ENCODE measurements at places on chromosomes 13 and 19.

- H3K27me3 ChIP-seq: peaks cover 18% of the 10 kb centered on the region
- no peak for DNase-seq
- H3K36me3 ChIP-seq: no peaks in the 10 kb centered on the region
- H3K4me1 ChIP-seq: peaks cover 33% of the 10 kb centered on the region
- H3K4me3 ChIP-seq: no peak overlapping the region
- no peak overlapping the region for H3K27ac ChIP-seq
Measured at GRCh38 chr13:44439452-44440024, 65.9 kb downstream of the SERP2 start.

- H3K36me3 ChIP-seq: no peaks in the 10 kb centered on the region
- H3K27ac ChIP-seq: no peak overlapping the region
- no peak for DNase-seq
- H3K4me3 ChIP-seq: no peak overlapping the region
Measured at GRCh38 chr13:24744247-24744646, 19.7 kb upstream of the RNF17 start.

DNA sequence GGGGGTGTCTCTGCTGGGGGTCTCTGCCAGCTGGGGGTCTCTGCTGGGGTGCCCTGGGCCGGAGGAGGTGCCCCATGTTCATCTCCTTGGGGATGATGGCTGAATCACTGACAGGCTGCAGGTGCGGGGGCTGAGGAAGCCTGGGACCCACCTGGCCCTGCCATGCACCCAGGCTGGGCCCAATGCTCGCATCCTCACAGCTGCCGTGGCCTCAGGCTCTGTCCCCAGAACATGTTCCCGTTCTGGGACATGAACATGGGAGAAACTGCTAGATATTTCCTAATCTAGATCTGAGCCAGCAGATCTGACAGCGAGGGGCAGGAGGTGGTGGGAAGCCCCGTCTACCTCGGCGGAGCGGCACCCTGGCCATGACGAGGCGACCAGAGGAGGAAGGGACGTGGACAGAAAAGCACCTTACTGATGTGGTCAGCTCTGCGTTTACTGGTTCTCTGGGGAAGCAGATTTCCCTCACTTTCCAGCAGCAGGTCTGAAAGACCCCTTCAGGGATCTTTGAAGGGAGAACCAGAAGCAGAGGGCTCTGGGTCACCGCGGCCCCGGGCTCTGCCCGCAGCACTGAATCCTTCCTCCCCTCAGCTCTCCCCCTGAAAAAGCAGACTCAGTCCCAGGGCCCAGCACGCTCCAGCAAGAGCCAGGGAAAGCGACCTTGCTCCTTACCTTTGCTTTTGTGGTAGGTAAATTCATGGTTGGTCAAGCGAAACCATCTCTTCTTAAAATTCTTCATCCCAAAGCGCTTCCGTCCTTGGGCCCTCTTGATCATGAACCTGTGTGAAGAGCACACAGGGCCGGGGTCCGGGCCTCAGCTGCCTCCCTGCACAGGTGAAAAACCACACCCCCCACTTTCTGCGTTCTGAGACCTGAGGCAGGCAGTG lies 26.5 kb upstream of the C13orf46 start:
- H3K4me1 ChIP-seq: no peaks in the 10 kb centered on the region
- peaks cover 79% of the 10 kb centered on the region for H3K36me3 ChIP-seq
- DNase-seq: no peak
- H3K27me3 ChIP-seq: no peaks in the 10 kb centered on the region
- H3K4me3 ChIP-seq: no peak overlapping the region

DNA sequence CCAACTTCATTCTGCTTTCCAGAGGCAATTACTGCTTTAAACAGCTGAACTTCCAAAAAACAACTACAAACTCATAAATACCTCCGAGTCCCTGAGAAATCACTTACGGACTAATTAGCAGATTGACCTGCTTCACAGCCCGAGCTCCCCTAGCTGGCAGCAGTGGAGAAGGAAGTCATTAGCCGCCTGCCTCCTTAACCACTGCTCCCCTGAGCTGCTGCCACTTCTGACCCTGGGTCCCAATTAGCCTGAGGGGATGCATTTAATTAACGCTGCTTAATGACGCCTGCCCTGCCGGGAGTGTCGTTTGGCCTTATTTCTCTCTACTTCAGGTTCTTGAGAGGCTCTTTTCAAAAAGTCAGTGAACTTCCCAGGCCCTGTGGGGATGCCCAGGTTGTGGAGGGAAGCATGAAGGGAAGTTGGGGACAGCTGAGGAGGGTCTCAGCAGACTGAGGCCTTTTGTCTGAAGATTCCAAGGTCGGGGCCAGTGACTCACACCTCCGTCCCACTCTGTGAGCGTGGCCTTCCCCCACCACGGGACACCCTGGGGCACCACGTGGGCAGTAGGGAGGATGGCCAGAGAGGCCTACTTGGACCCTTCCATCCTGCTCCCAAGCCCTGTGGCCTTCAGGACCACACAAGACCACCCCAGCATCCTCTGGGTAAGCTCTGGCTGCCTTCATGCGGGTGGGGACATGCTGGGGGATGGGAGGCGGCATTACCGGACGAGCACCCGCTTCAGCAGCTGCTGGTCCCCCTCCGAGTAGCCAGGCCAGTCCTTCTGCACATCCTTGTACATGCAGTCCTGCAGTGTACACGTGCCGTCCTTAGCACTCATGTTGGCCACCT lies 19.8 kb upstream of the ISYNA1 start:
- H3K36me3 ChIP-seq: peaks cover 35% of the 10 kb centered on the region
- DNase-seq: no peak
- H3K4me3 ChIP-seq: no peak overlapping the region
- no peak overlapping the region for H3K27ac ChIP-seq

DNA sequence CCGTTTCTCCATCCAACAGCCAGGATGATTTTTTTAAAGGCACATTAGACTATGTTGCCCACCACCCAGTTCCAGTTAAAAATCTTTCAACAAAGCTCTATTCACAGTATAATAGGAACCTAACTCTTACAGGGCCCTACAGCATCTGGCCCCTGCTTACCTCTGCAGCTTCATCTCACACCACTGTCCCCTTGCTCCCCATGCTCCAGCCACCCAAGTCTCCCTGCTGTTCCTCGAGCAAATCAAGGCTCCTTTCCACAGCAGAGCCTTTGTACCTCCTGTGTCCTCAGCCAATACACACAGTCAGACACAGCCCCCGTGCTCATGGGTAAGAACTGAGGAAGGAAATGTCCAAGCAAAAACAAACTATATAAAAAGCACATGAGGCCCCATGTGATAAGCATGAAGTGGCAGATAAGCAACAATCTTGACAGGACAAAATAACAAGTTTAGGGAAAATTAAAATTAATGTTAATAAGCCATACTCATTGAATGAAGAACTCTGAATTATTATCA lies 67.5 kb downstream of the TSC22D1 start:
- H3K4me1 ChIP-seq: no peaks in the 10 kb centered on the region
- no peaks in the 10 kb centered on the region for H3K27me3 ChIP-seq
- no peak overlapping the region for H3K4me3 ChIP-seq
- no peaks in the 10 kb centered on the region for H3K36me3 ChIP-seq

DNA sequence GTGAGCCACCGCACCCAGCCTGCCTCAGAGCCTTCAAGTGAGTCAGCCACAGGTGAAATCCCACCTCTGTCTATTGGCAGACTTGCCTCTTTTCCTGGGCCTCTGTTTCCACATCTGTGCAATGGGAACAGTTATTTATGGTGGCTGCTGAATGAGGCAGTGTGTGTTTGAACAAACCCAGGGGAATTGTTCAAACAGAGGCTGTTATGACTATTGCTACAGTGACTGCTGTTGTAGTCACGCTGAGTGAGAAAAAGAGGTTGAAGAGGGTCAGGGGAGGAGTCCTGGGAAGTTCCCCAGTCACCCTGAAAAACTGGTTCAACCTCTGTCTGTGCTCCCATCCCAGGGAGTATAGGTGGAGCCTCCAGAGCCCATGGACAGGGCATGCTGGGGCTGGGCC lies at the start of gene CEACAM19:
Gene CEACAM19, plus strand, starts transcription at position 83 of the 400 bp plus-strand sequence. CDS start 450 bp downstream, outside the sequence.
- H3K27ac ChIP-seq: no peak within 1 kb of the TSS
- no peak for DNase-seq
- H3K4me1 ChIP-seq: no peaks in the 10 kb centered on the region
- H3K36me3 ChIP-seq: no peaks in the 10 kb centered on the region
- no peaks in the 10 kb centered on the region for H3K27me3 ChIP-seq

GRCh38 chr13:100130092-100130491 lies 41.2 kb downstream of the PCCA start:
- H3K4me3 ChIP-seq: no peak overlapping the region
- no peaks in the 10 kb centered on the region for H3K36me3 ChIP-seq
- peaks cover 12% of the 10 kb centered on the region for H3K4me1 ChIP-seq
- no peak for DNase-seq

- H3K36me3 ChIP-seq: no peaks in the 10 kb centered on the region
- no peak for DNase-seq
- H3K4me1 ChIP-seq: no peaks in the 10 kb centered on the region
Measured at GRCh38 chr13:103762523-103762922, 696.3 kb upstream of the SLC10A2 start.

DNA sequence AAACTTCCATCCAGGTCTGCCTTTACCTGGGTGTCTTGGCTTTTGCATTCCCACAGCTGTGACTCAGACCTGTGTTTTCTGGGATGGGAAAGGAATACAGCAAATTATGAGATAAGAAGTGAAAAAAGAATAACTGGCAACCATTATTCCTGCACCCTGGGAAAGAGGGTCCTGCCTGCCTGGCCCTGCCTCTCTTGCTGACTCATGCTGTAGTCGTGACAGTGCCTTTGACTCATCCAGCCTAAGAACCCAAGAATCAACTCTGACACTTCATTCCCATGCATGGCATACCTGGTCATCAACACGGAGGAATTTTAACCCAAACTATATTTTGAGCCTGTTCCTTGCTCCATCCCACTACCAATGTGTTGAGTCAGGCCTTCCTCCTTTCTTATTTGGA lies 185.4 kb upstream of the SERP2 start:
- no peak overlapping the region for H3K4me3 ChIP-seq
- H3K27me3 ChIP-seq: peaks cover 6% of the 10 kb centered on the region
- H3K36me3 ChIP-seq: no peaks in the 10 kb centered on the region
- no peaks in the 10 kb centered on the region for H3K4me1 ChIP-seq
- no peak for DNase-seq

GRCh38 chr13:35549481-35549880 lies 73.0 kb upstream of the MAB21L1 start:
- H3K27me3 ChIP-seq: no peaks in the 10 kb centered on the region
- no peak overlapping the region for H3K4me3 ChIP-seq
- no peaks in the 10 kb centered on the region for H3K4me1 ChIP-seq
- H3K27ac ChIP-seq: no peak overlapping the region
- DNase-seq: peak; percentile 5

DNA sequence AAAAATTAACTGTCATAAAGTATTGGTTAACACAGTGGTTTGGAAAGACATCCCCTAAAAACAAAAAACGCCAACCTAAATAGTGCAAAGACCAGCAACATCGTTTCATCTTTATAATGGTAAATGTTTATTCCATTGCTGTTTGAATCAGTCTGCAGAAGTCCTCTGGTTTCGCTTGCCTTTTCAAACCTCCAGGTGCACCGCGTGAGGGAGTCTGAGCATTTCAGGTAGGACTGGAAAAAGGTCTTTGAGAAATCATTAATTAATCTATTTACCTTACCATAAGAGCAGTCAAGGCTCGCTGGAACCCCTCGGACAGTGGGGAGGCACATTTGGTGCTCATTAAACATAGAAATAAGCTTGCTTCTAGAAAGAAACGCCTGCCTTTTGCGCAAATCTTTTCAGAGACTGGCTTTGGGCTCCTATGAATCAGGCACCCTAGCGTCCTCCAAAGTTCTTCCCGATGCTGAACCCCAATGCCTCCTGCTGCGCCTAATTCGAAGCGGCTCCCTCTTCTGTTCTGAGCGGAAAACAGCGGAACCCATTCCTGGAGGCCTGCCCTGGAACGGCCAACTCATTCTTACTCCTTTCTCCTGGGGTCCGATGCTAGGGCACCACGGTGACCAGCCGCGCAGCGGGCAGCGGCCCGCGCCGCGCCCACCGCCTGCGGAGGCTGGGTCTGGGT lies 951 bp upstream of the MTUS2 start:
- H3K27ac ChIP-seq: no peak overlapping the region
- H3K4me1 ChIP-seq: peaks cover 4% of the 10 kb centered on the region
- peaks cover 24% of the 10 kb centered on the region for H3K27me3 ChIP-seq
- no peak overlapping the region for H3K4me3 ChIP-seq
- DNase-seq: no peak
- H3K36me3 ChIP-seq: no peaks in the 10 kb centered on the region

DNA sequence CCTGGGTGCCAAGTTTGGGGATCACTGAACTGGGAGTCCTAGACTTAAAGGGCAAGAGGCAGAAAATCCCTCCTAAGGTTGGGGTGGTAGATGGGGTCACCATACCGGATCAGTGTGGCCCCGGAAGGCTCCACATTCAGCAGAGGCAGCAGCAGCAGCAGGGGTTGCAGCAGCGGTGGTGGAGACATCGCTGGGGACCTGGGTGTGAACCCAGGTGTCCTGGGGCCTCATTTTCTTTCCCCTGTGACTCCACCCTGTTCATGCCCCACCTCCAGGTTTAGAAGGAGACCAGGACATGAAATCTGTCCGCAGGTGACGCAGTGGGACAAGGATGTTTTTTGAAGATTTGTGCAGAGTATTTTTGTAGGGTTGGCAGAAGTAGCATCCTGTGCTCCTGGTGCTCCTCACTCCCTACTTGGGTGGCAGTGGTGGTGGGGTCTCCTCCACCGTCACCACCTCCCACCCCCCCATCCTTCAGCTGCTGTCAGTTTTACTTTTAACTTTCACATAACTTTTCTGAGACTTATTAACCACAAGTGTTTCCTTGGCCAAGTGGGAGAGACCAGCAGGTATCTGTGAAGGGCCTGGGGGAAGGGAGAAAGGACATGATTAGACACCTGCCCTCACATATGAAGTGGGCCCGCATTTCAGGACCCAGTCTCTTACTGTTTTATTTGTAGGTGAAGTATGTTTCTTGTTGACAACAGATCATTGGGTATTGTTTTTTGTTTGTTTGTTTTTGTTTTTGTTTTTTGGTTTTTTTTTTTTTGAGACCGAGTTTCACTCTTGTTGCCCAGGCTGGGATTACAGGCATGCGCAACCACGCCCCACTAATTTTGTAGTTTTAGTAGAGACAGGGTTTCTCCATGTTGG lies at the start of gene NAPSA:
Gene NAPSA, minus strand, starts transcription at position 206 of the 873 bp plus-strand sequence. Its CDS starts 18 bp downstream, at position 188.
- H3K36me3 ChIP-seq: no peaks in the 10 kb centered on the region
- H3K4me1 ChIP-seq: peaks cover 29% of the 10 kb centered on the region
- H3K27ac ChIP-seq: peak within 1 kb of the TSS; percentile 5
- no peak within 1 kb of the TSS for H3K4me3 ChIP-seq
- no peak for DNase-seq
- no peaks in the 10 kb centered on the region for H3K27me3 ChIP-seq

- peaks cover 11% of the 10 kb centered on the region for H3K36me3 ChIP-seq
- no peak overlapping the region for H3K27ac ChIP-seq
Measured at GRCh38 chr19:49855277-49855675, 4.3 kb downstream of the PTOV1 start.

DNA sequence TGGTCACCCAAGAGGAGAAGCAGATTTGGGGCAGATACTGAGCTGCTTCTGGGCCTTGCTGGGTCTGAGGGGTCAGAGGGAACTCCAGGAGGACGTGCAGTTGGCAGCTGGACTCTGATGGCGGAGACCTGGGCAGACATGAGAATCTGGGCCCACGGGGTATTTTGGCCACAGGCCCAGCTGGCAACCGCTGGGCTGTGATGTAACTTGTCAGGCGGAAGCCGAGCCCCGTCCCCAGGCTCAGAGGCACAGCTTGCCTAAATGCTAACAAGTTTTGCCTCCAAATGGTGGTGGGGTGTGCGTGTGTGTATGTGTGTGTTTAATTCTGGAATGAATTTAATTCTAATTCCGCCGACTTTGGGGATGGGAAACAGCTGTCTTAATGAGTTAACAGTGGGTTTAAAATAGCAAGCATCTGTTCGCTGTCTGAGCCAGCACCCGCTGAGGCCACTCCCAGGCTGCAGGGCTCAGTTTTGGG lies 11.6 kb downstream of the ZNRF4 start:
- H3K27me3 ChIP-seq: no peaks in the 10 kb centered on the region
- DNase-seq: no peak
- no peak overlapping the region for H3K4me3 ChIP-seq
- no peak overlapping the region for H3K27ac ChIP-seq
- H3K4me1 ChIP-seq: no peaks in the 10 kb centered on the region

- H3K36me3 ChIP-seq: peaks cover 41% of the 10 kb centered on the region
- DNase-seq: peak; percentile 71
- no peak overlapping the region for H3K4me3 ChIP-seq
Measured at GRCh38 chr19:11130824-11131455, 24.6 kb downstream of the SPC24 start.

Measured in CD4-positive, CD25-positive, alpha-beta regulatory T cell (primary cell).